ENCODE measurements at places on chromosomes 11 and 22. TPM values are rescaled to one million over a fixed set of nuclear protein-coding genes. Genes with fewer than 3 reads are reported as not detected.

Gene LMO2
- not detected for total RNA-seq

Gene PNPLA5
- not detected for total RNA-seq

Gene FOSL1
- 7.9 TPM for total RNA-seq

Gene SAA2
- total RNA-seq = not detected

Gene MS4A12
- not detected for total RNA-seq

Gene INPPL1
- 176 TPM for total RNA-seq

Gene MOB2
- total RNA-seq = 40.0 TPM

DNA sequence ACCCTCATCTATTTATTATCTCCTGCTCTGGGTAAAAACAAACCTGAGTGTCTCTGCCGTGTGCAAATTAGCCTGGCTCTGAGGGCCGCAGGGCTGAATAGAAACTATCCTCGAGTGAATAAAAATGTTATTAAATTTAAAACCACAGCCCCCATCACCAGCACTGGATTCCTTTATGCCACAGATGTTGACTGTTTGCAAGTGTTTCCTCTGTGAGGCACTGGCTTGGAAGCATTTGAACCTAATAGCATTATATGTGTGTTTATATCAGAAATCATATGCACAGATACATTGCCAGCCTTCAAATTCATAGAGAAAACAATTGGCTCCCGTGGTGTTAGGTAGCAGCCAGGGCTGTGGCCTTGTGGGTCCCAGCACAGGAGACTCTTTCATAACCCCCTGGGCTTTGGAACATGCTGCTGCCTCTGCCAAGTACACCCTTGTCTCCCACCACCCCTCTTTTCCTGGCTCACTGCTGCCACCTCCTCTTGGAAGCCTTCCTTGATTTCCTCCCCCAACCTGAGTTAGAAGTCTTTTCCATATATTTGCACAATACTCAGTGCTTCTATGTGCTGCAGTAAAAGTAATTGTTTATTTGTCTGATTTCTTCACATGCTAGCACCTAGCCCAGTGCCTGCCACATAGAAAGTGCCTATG lies 294.4 kb downstream of the DDX10 start:
- DNase-seq = no peak

GRCh38 chr11:34148504-34149165 lies 43.2 kb downstream of the NAT10 start:
- DNase-seq = no peak

DNA sequence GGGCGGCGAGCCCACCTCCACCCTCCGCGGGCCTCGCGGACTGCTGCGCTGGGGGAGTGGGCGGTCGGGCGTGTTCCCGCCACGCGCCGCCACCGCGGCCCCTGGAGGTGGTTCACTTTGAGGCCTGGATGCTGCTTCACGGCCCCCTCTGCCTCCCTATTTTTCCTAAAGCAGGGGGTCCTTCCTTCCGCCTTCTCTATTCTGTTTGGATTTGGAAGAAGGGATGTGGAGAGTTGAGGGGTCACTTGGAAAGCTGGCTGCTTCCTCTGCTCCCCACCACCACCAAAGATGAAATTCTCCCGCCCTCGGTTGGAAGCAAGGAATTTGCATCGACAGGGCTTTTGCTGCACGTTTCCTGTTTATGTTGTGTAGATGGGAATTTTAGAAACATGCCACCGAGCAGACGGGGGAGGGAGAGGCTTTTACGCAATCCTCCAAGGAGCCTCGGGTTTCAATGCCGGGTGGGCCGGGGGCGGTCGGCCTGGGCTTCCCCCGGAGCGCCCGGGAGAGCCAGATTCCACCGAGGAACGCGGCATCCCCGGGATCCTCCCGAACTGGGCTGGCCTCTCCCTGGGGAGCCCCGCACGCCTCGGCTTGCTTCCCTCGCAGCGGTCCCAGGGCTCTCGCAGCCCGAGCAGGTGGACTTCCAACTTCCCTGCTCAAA lies 403 bp upstream of the SBF2 start:
- no peak for DNase-seq

GRCh38 chr11:75725547-75726320 lies 8.1 kb downstream of the MOGAT2 start:
- no peak for DNase-seq

DNA sequence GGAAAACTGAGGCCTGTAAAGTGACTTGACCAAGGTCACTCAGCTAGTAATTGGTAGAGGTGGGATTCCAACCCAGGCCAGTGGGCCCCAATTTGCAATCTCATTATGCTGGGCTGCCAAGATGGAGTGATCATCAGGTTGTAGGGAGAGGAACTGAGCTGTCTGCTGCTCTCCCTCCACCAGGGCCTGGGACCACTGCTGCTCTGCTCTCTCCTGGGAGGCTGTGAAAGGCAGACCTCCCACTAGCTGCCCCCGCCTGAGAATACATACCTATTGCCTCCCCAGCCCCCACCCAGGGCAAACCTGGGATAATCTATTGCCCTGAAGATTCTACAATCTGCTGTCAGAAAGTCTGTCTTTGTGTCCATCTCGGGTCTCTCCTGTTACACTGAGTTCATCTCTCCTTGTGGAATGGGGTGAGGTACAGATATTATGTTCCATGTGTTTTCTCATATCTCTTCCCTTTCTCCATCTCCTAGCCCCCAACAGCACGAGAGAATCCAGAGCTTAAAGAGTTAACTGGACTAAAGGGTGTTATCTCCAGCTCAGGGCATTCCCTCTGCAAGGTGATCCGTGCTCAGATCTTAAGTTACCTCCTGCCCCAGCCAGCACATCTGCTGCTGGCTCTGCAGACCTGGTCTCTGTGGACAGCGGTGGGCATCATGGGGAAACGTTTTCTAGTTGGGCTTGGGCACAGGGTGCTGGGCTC lies 5.6 kb downstream of the NECTIN1 start:
- DNase-seq = no peak

DNA sequence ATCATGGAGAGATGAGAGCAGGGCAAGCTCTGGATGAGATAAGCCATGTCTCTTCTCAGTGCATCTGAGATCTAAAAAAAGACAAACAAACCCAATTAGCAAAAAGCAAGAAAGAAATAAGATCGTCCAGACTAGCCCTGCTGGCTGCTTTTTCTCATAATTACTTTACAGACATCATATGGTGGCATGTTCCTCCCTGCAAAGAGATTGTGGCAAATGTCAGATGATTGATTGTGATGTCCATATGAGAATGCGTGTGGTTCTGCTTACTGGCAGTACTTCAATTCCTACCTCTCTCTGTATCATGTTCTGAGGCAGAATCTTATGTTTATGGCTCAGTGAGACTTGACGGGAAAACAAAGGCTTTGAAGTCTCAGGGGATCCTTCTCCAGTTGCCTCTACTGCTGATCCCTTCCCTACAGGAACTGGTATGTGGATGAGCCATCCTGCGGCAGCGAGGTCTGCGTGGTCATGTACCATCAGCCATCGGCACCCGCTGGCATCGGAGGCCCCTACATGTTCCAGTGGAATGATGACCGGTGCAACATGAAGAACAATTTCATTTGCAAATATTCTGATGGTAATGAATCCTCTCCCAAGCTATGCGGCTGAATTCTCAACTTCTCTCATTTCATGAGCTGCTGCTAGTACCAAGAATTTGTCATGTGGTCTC lies 8.8 kb downstream of the LAYN start:
- DNase-seq = no peak

DNA sequence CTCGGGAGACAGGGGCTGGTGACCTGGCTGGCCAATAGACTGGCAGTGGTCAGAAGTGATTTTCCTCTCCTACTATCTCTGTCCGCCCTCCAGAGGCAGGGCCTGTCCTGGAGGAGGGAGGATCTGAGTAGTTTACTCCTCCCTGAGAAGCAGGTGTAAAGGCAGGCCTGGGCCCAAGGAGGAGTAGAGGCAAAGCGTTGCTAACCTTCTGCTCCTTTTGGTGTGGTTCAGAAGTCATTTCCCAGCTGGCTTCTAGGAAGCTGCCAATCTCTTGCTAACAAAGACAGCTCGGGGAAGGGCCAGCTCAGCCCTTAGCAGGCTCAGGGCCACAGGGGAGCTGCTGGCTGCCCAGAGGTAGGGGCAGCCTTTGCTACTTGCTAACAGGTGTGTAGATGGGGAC lies 151.1 kb upstream of the NECTIN1 start:
- peak; percentile 12 for DNase-seq

- no peak for DNase-seq
Measured at GRCh38 chr11:3004481-3004880, 12.4 kb upstream of the NAP1L4 start.

DNA sequence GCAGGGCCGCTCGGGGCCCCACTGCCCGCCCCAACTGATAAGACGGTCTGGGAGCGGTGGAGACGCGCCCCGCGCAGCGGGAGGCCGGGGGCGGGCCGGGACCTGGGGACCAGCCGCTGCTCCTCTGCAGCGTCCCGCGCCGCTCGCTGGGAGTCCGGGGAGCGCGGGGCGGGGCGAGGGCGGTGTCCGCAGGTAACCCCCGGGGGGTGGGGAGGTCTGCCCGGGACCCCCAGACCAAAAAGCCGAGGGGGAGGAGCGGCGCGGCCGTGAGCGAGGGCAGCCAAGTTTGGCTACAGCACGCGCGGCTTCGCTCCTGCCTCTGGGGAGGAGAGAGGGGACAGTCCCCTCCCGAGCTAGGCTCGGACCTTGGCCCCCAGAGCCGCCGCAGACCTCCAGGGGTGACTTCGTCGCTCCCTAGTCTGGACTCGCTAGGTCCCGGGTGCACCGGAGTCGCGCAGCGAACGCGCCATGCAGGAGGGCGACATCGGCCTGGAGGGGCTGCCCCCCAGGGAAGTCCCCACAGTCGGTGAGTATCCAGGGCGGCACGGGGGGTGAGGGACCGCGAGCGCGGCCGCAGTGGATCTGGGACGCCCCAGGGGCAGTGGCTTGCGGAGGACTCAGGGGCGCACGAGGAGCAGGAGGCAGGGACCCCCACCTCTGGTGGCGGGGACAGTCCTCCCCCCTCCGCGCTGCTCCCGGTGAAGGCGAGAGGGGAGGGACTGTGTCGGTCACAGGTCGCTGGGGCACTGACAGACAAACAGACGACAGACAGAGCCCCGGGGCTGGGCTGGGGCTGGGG lies 92.3 kb upstream of the ANO1 start:
- DNase-seq = no peak

GRCh38 chr11:92848578-92848977 lies 120.9 kb upstream of the MTNR1B start:
- DNase-seq = no peak

GRCh38 chr22:46238541-46238940 lies 11.6 kb downstream of the CDPF1 start:
- DNase-seq = no peak

GRCh38 chr11:86209806-86210657 lies 34.5 kb upstream of the EED start:
- DNase-seq = no peak

DNA sequence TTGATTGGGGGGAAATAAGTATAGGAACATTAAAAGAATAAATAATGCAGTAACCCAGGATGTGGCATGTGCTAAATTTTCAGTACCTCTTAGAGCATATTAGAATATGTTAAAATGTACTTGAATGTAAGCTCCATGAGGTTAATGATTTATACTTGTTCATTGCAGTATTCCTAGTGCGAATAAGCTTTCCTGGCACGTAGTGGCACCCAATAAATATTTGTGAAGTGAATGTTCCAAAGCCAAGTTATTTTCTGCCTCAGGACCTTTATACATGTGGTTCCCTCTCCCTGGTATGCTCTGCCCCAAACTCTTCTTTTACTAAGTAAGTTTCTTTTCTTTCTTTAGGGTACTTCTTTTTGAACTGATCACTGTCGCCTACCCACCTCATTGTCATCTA lies 118.8 kb downstream of the DBX1 start:
- DNase-seq = no peak

DNA sequence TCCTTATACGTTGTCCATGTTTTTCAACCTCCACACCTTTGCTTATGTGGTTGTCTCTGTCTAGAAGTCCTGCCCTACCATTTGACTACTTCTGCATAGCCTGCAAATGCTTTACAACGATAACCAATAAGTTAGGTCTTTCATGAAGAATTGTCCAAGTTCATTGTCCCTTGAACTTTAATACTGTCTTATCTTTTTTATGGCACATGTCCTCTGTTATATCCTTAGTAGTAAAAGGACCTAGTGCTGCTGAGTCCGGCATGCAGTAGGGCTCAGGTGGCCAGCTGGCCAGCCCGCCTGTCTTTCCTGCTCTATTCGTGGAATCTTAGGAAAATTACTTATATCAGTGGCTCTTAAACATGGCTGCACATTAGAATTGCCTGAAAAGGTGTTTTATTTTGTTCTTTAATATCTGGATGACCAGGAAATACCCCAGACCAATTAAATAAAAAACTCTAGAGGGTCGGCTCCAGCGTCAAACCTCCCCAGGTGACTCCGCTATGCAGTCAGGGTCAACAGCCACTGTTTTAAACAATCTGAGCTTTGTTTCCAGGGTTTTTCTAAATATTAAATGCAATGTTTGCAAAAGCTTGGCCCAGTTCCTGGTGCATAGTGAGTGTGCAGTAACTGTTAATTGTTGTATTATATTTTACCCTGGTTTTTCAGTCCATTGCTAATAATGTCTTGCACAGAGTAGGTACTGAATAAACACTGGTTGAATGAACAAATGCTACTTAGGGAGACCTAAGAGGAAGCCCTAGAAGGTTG lies 64.6 kb upstream of the SESN3 start:
- no peak for DNase-seq

GRCh38 chr11:71103266-71103665 lies 149.1 kb downstream of the SHANK2 start:
- DNase-seq = no peak

GRCh38 chr11:117019871-117020270 lies 78.4 kb downstream of the SIK3 start:
- no peak for DNase-seq

- DNase-seq = no peak
Measured at GRCh38 chr11:34899633-34900016, 16.6 kb downstream of the APIP start.

DNA sequence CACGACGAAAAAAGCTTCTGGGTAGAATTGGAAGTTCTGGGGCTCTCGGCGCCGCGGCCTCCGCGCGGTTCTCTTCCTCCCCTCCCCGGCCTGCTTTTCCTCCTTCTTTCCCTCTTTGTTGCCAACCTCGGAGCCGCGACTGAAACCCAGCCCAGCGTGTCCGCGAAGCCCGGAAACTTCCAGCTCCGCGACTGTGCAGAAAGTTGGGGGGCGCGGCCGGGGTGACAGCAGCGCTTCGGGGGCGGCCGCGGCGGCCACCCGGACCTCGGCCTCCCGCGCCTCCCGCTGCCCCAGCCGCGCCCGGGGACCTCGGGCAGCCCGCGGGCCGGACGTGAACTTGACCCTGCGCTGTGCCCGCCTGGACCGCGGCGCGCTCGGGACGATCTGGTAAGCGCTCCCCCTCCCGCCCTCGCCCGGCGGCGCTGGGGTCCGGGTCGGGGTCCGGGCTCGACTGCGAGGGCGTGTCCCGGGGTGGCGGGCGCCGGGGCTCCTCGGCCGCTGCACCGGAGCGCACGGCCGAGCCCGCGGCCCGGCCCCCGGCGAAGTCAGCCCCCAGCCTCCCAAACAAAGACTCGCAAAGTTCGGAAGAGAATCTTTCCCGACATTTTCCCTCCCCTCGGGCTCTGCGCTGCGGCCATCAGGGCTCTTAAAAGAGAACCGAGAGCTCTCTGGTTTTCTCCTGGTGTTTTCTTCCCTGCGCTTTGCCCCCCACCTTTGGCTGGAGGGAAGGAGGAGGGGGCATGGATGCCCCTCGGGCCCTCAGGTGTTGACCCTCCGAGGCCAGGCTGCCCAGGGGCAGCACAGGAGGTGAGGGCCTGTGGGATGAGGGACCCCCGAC lies 67.9 kb upstream of the WNT7B start:
- no peak for DNase-seq

Data from natural killer cell treated with Interleukin-12 subunit alpha and Interleukin-12 subunit beta and Interleukin-15 and Interleukin-18, amount 100 ng/mL, for 72 hours (primary cell).